IPS-NIHi11 (cell line): ENCODE measurements at places on chromosomes 16 and 17.
A peak's percentile ranks its signal among the peaks of the same experiment; 100 is the strongest.

- peak; percentile 38 for DNase-seq
Observed at GRCh38 chr17:74444406-74444805, 12.5 kb downstream of the GPRC5C start.

- no peak for DNase-seq
Observed at GRCh38 chr17:10807704-10808128, 3.8 kb upstream of the TMEM238L start.

- DNase-seq = no peak
Observed at GRCh38 chr16:47928008-47928407, 227.8 kb downstream of the ABCC12 start.

GRCh38 chr16:17829811-17830210 lies 359.1 kb upstream of the XYLT1 start:
- no peak for DNase-seq

DNA sequence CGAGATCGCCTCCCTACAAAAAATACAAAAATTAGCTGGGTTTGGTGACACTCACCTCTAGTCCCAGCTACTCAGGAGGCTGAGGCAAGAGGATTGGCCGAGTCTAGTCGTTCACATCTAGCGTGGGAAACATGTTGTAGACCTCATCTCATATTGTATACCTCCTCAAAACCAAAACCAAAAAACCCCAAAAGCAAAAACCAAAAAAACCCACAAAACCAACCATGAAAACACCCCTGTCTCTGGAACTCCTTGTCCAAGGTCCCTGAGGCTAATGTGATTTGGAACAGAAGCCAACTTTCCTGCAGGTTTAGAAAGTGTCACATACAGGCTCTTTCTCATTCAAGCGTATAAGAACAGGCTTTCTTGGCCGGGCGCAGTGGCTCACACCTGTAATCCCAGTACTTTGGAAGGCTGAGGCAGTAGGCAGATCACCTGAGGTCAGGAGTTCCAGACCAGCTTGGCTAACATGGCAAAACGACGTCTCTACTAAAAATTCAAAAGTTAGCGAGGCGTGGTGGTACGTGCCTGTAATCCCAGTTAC lies 29.0 kb downstream of the RAB11FIP3 start:
- DNase-seq = no peak

DNA sequence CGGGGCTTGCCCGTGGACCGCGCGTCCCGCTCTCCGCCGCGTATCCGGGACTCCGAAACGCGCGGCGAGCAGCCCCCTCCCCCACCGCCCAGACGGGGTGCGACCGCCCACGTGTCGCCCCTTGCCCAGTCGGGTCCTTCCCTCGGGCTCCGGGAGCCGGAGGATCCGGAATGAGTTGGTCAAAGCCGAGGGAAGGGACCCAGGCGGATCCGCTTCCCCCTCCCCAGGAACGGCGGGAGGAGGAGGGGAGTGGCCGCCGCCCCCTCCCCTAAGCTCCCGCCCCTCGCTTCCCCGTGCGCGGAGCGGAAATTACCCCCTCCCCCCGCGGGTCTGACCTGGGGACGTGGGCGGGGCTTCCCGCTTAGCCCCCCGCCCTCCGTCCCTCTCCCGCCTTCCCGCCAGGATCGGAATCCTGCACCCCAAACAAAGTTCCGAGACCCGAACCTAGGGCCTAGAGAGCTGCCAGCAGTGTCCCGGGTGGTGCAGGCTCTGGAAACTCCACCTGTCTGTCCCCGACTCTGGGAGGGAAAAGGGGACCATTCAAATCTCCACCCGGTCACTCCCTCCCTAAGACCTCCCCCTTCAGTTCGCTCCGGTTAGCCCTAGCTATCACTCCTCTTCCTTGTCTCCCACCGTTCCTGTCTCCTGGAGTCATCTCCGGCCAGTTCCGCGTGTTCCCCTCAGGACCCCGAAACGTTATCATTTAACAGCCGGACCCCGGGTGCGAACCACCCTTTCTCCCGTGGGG lies 1.0 kb upstream of the IGF2BP1 start:
- peak; percentile 91 for DNase-seq

DNA sequence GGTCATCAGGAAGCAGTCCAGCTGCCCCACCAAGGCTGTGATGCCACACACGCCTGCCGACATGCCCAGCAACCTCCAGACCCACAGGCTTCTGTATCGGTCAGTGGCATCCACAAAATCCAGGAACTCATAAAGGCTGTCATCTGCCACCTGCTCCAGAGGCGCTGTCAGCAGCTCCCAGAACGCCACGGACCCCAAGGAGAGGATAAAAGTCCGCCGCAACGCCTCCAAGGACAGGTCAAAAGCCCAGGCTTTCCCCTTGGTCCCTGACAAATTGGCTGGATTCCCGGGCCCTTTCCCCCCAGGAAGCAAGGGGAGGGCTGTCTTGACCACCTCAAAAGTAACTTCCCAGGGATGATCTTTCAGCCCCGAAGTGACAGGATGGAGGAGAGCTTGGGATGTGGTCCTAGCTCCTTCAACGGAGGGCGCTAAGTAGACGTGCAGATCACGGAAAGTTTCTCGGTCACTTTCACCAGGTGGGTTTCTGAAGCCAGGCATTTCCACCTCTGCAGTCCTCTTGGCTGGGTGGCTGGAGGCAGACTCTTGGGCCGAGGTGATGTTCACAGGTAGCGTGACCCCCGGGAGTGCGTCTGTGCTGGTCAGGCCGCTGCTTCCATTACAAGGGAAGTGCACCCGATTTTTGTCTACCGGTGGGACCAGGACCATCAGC lies 854 bp downstream of the MFSD6L start:
- DNase-seq = no peak

DNA sequence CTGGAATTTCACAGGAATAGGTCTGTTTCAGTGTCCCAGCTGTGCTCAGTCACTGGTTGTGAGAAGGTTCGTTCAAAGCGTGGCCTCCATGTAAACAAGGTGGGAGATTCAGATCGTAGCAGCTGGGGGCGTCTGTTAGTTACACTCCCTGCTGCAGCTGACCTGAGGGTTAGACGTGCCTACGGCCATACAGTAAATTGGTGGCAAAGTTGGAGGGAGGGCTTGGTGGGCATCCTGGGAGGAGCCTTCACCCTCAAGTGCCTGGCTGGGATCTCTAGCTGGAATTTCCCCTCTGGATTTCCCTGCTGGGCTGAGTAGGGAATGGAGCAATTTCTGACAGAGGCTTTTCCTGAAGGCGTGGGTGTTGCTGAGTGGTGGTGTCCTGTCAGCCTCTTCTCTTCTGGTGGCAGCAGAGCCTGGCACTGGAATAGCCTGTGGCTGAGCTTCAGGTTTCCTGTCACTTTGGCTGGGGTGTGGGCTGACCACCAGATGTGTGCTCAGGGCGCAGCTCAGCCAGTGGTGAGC lies 6.4 kb downstream of the FCSK start:
- DNase-seq = peak; percentile 22

DNA sequence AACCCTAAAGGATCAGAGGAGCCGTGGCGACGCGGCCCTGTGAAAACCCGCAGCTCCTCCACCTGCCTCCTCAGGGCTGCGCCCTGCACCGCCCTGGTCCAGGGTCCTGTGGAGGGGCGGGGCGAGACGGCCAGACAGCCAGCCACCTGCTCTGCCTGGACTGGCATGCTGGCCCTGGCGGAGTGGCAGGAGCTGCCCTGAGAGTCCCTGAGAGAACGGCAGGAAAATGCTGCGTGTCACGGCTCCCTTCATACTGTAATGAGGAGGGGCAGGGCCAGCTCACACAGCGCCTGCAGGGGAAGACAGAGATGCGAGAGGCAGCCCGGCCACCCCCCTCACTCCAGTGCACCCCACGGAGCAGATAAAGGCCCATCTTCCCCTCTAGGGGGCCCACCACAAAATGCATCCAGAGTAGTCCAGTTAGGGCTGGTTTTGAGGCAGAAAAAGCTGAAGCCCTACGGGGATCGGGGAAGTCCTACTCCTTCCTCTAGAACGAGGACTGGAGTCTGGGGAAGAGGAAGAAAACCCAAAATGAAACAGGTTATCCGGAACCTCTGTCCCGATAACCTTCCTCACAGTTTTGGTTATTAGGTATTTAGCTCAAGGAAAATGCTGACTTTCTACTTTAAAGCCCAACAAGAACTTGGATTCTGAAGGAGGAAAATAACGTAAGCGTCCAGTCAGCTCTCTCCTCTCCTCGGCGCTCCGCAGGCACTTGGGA lies 97.6 kb upstream of the DNAH17 start:
- peak; percentile 75 for DNase-seq

DNA sequence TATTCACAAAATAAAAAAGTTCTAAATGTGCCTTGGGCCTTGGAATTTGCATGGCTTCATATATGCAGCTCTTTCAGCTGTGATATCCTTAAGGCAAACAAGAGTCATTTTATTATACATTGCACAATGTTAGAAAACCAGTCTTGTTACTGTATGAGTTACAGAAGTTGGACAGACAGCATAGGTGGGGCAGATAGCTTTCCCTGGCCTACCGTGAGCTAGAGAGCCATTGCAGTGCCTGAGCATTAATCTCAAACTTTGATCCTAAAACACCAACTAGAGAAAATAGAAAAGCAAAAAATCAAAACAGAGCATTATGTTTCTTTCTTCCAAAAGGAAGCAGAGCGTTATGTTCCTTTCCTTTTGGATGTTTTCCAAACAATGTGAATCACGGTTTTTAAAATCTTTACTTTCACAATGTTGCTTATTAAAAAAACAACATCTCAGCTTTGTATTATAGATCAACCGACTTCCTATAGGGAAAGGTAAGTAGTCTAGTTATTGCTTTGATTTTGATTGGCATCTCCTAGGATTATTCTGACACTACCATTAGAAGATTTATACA lies 32.2 kb downstream of the ARHGAP44 start:
- no peak for DNase-seq

GRCh38 chr16:77961814-77962213 lies 60.5 kb upstream of the CLEC3A start:
- DNase-seq = no peak

DNA sequence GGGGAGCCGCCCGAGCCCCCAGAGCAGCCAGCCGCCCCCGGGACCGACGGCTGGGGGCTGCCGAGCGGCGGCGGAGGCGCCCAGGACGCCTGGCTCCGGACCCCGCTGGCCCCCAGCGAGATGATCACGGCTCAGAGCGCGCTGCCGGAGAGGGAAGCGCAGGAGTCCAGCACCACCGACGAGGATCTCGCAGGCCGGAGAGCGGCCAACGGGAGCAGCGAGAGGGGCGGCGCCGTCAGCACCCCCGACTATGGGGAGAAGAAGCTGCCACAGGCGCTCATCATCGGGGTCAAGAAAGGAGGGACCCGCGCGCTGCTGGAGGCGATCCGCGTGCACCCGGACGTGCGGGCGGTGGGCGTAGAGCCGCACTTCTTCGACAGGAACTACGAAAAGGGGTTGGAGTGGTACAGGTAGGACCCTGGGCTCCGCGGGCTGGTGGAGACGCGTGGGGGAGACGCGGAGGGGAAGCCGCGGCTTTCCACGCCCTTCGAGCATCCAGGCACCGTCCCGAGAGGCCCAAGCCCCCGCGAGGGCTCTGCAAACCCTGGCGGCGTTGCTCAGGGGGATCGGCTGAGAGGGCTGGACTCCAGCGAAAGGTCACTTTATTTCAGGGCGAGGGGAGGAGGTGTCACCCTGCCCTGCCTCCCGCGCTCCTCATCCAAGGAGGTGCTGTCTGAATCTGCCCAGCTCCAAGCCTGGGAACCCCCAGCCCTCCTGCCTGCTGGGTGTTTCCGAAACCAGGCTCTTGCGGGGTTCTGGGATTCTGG lies 1.2 kb downstream of the HS3ST4 start:
- peak; percentile 57 for DNase-seq
